Ascending aorta (tissue), 2 donors: ENCODE measurements at places on chromosomes 4 and X. TPM values are rescaled to one million over a fixed set of nuclear protein-coding genes. Genes with fewer than 3 reads are reported as not detected.

GRCh38 chrX:13078739-13079444 lies 34.5 kb upstream of the FAM9C start:
- DNase-seq = peak; percentile 78

- DNase-seq = no peak
Measured at GRCh38 chr4:152663203-152664066, 16.4 kb downstream of the TMEM154 start.

DNA sequence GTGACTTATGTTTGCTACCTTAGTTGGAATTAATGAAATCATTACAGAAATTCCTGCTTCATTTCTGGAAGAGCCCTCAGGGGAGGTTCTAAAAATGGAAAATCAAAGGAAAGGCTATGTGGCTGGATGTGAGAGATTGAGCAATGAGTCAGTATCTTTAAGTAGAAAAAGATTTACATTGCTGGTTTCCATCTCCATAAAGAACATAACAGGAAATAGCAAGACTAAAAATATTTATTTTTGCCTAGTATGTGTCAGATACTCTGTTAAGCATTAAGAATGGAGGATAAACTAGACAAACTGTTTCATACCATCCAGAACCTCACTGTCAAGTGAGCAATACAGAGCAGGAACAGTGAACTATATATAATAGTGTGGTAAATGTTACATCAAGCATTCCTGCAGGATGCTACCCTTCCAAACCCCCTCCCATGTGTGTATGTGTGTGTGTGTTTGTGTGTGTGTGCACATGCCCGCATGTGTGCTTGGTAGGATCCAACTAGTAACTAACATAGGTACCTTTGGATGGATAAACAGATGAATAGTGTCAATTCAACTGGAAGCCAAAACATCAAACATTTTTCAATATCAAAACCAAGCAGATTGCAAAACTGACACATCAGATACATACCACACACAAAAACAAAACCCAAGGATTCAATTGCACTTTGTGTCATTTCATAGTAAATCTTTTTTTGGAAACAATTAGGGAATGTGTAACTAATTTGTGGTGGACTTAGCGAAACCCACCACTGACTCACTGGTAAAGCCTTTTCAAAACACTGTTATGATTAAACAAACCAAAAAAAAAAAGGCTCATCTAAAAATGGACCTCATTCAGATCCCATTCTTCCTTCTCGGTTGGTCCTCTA lies 223.4 kb downstream of the SHROOM3 start:
- DNase-seq = no peak

- no peak for DNase-seq
Measured at GRCh38 chr4:833156-833555, 7.2 kb upstream of the CPLX1 start.

GRCh38 chr4:57234252-57234775 lies 124.1 kb upstream of the IGFBP7 start:
- no peak for DNase-seq

DNA sequence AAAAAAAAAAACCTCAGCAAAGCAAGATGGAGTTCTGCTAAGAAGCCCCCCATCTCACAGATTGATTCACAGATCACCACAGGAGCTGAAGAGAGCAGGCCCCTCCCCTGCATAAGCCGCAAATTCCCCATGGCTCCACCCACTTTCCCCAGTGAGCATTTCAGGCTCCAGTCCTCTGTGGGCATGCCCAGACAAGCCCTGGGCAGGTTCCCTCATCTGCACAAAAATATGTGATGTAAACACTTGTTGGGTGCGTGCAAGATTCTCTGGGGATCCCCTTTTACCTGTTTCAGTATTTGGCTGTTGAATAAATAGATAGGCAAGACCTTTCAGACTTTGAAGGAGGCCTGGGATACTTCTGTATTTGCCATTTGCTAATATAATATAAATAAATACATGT lies 514.3 kb downstream of the PCDH7 start:
- no peak for DNase-seq

DNA sequence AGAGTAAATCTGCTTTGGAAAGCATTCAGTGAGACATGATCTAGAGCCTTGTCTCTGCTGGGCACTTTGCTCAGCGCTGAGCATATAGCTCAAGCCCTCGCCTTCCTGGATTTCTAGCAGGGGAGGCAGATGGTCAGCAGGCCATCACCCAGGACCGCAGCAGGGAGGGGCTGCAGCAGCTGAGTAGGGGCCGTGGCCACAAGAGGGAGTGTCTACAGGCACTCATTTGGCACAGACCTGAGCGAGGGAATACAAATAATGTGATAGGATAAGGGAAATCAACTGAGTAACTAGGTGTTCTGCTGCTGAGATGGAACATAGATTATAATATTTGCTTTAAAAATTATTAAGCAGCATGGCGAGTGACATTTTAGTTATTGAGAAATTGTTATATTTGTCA lies 30.2 kb downstream of the OFD1 start:
- no peak for DNase-seq

DNA sequence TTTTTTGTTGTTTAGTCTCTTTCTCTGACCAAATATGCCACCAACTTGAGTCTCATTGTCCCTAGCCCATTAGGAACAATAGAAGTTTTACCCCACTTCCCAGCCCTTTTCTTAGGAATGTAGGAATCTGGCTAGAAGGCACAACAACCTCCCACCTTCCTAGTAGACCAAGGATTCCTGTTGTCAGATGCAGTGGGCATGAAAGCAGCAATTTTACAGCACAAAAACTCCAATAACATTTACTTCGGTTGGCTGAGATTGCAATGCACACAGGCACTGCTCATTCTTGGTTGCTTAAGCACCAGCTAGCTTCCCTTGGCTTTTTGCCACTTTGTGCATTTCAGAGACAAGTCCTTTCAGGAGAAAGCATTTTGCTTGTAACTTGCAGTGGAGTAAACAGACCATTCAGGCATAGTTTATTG lies 312.8 kb downstream of the TENM3 start:
- DNase-seq = no peak

- no peak for DNase-seq
Measured at GRCh38 chr4:55808632-55809031, 11.0 kb upstream of the EXOC1L start.

DNA sequence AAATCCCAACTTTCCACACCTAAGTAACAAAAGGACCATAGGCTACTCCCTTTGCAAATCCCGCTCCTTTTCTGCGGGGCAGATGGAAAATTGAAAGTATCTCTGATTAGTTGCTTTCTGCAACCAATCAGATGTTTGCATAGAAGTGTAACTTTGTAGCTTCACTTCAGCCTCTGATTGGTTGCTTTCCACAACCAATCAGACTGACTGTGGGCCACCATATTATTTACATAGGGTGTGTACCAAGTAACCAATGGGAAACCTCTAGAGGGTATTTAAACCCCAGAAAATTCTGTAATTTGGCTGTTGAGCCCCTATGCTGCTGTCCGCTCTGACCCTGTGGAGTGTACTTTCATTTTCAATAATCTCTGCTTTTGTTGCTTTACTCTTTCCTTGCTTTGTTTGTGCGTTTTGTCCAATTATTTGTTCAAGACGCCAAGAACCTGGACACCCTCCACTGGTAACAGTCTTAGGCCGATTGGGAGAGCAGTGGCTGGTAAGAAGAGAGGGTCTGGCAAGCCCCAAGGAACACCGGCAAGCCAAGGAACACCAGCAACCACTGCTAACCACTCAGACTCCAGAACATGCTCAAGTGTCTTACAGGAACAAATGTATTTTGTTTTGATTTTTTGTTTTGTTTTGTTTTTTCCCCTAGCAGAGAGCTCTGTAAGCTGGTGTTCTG lies 125.5 kb upstream of the MAP3K15 start:
- DNase-seq = no peak

- DNase-seq = no peak
Measured at GRCh38 chrX:9171841-9172463, 138.0 kb upstream of the FAM9B start.

- no peak for DNase-seq
Measured at GRCh38 chr4:151519728-151520415, 110.9 kb downstream of the FHIP1A start.

- DNase-seq = no peak
Measured at GRCh38 chrX:138897621-138898492, 186.3 kb upstream of the FGF13 start.

- no peak for DNase-seq
Measured at GRCh38 chrX:10111364-10112148, 45.2 kb upstream of the CLCN4 start.

- DNase-seq = no peak
Measured at GRCh38 chrX:74521961-74522751, 92.3 kb downstream of the RLIM start.

DNA sequence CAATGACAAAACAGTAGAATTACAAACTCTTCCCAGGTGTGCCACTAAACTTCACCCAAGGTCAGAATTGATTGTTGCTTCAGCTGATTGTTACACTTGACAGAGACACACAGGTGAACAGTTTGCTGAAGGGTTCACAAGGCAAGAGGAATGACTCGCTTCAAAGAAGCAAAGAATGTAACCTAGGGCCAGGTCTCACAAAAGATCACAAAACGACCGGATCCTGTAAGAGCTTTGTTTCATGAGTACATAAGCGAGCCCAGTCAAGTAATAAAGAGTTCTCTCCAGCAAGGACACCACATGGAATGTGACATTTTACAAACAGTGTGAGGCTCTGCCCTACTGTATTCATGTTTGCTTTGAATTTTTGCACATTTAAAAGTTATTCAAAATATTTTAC lies 9.1 kb downstream of the LNX1 start:
- DNase-seq = no peak

DNA sequence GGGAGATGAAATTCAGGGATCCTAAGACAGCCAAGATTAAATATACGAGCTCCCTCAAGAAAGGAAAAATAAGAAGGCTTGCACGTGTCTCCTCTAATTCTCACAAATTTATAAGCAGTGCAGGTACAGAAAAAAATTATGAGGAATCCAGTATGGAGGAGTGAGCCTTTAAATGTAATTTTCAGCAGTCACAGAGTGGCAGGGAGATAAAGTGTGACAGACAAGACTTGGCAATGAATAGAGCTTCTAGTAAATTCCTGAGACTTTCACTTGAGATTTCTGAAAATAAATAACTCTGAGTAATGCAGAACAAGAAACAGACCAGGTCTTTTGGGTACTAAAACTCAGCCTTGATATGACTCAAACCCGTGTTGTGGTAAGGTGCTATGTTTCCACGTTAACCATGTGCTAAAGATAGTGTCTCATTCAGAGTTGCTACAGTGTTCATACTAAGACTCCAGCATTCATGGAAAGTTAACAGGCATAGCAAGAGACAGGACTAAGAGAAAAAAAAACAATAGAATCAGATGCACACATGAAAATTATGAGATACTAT lies 119.8 kb downstream of the SPOCK3 start:
- DNase-seq = no peak

DNA sequence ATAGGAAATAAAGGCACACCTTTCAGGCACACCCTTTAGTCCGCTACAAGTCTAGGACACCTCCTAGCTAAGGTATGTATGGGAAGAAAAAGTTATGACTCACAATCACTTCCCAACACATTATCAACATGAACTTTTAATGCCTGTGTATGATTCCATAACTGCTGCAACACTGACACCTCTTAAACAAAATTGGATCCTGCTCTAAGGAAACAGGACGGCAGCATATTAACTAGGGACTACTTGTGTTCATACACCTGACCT lies 2.4 kb upstream of the PPP3CA start:
- DNase-seq = no peak

DNA sequence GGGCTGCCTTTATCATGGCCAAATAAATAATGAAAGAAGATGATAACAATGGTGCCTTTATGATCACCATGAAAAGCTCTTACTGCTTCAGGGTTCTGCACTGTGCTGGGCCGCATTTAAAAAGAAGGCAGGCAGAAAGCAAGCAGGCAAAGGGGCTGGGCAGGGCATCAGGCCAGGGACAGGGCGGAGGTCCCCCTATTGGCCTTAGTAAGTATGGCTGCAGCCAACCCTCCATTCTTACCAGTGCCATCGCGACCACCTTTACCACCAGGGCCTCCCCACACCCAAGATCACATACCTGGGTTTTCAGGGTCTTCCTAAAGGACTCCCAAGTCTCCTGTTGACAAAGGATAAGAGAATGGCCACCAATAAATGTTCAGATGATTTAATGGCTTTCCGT lies 38.9 kb downstream of the CNGA2 start:
- DNase-seq = no peak

GRCh38 chrX:2402361-2402690 lies 98.5 kb downstream of the DHRSX start:
- no peak for DNase-seq

DNA sequence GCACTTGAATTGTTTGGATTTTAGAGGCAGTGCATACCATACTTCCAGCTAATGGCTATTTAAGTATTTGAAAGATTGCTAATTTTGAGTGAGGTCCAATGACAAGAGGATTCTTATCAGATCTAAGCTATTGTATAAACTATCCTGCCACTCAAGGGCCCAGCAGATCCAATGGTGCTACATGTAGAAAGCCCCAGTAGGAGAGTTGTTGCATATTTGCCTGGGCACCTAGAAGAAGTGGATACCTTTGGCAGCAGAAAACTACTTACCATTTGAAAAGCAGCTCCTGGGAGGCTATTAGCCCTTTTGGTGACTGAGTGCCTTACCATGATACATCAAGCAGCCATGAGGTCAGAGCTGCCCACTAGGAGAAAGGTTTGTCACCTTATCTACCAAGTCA lies 447.3 kb downstream of the C4orf33 start:
- no peak for DNase-seq

DNA sequence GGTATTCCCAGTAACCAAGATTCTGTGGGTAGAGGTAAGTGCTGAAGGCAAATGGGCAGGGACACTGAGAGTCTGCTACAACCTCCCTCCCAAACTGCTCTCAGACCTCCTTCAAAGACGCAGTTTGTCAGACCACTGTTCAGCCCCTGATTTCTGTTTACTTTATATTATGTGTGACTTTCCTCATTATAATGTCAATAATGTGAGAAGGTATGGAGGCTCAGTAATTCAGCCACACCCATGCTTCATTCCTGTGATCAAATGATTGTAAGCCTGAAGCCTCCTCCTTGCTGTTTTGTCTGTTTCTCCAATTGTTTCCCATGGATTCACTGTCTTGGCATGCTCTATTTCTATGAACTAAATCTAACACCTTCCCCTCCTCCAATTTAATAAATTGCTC lies 75.6 kb downstream of the SYTL5 start:
- no peak for DNase-seq

DNA sequence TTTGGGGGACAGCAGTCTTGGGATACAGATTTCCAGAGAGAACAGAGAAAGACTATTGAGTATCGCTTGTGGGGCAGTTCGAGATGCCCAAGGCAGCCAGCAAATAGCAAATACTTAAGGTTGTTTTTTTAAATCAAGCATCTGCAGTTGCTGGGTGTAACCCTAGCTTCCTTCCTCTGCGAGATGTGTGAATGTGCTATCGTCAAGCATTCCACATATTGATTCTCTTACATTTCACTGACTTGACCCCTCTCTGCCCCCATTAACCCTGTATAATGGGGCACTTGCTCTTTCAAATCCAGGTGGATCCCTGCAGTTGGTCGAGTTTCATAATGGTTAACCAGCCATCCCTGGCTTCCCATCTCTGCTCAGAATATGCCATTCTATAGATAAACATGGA lies 23.5 kb downstream of the KCNE5 start:
- no peak for DNase-seq

The PFKFB1 gene
- total RNA-seq = not detected

The RBM46 gene
- not detected for total RNA-seq

The SLBP gene
- 218 TPM for total RNA-seq

The ATRX gene
- total RNA-seq = 117 TPM

The BBS12 gene
- not detected for total RNA-seq

The NSUN7 gene
- 5.0 TPM for total RNA-seq

The SEPTIN6 gene
- 10.6 TPM for total RNA-seq

The LEF1 gene
- total RNA-seq = not detected

The MSANTD1 gene
- total RNA-seq = not detected

The ITGB1BP2 gene
- not detected for total RNA-seq

The DMD gene
- total RNA-seq = 40.0 TPM
